Panc1 (cell line): ENCODE measurements at places on chromosomes 12 and 14.

- DNase-seq, result no peak
These were observed 262.6 kb upstream of the LRIG3 start for GRCh38 chr12:59182658-59183455.

GRCh38 chr14:51682411-51682810 is 30.7 kb downstream of the FRMD6 start:
- DNase-seq, result no peak

DNA sequence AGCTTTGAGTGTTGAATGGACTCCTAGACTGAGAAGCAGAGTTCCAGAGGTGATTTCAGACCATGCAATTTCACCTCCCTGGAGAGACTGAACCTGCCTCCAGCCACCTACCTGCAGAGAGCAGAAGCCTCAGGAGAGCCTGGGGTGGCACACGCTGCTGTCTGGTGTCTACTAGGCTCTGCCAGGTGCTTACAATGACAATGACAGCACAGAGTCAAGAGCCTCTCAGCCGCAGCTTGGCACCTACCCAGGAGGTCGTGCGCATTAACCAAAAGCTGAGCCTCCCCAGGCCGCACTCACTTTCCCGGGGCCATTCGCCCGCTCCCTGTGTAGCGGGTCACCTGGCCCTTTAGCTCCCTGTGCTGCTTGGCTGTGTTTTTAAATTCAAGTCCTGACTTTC is 63.2 kb downstream of the TESC start:
- DNase-seq, result no peak

- DNase-seq, result no peak
These were observed 59.0 kb downstream of the CCDC85C start for GRCh38 chr14:99544991-99545390.

- DNase-seq, result no peak
These were observed 45.7 kb upstream of the EEA1 start for GRCh38 chr12:92974759-92975158.

DNA sequence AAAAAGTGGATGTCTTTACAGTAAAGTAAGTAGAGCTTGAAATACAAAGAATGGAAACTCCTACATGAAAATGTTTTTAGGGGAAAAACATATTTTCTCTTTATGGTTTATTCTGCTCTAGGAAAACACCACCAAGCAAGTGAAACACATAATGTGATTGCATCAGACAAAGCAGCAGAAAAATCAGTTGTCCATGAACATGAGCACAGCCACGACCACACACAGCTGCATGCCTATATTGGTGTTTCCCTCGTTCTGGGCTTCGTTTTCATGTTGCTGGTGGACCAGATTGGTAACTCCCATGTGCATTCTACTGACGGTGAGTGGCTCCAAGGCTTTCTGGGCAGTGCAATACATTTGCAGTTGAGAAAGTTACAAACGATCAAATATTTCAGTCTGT is 42.6 kb upstream of the PLEKHD1 start:
- no peak for DNase-seq

DNA sequence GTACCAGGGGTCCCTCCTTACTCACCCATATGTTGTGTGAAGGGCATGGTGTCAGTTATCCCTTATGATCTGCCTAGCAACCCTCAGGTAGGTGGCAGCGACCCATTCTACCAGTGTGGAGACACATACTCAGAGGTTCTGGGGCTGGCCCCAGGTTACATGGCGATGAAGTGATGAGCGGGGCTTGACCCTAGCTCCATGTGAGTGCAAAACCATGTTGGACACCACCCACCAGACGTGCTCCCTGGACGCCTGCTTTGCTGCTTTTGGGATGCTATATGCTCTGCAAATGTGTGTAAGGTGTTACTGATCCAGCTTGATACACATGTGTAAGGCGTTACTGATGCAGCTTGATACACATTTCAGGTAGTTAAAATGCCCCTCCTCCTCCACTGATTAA is 33.3 kb downstream of the EP400 start:
- DNase-seq, result no peak

DNA sequence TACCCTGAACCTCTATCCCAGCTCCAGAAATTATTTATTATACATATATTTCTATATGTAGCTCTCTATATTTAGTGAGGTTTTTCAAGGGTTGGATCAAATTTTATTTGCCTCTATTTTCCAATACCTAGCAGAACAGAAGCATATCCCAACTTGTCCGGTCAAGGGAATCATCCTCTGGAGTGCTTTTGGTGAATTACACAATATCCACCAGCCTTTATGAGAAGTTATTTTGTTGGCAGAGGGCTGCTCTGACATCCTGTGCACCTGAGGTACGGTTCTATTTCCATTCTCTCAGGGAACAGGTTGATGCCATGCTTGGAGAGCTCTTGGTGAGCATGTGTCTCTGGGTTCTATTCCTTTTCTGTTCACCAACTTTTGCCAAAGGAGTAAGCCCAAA is 1056.4 kb downstream of the GALC start:
- DNase-seq, result no peak

GRCh38 chr12:109552971-109553370 is 20.3 kb downstream of the MMAB start:
- no peak for DNase-seq

- DNase-seq, result no peak
These were observed 56.5 kb upstream of the KCNH3 start for GRCh38 chr12:49482095-49483051.

- DNase-seq, result no peak
These were observed 59.5 kb upstream of the CDKN3 start for GRCh38 chr14:54337314-54337713.

DNA sequence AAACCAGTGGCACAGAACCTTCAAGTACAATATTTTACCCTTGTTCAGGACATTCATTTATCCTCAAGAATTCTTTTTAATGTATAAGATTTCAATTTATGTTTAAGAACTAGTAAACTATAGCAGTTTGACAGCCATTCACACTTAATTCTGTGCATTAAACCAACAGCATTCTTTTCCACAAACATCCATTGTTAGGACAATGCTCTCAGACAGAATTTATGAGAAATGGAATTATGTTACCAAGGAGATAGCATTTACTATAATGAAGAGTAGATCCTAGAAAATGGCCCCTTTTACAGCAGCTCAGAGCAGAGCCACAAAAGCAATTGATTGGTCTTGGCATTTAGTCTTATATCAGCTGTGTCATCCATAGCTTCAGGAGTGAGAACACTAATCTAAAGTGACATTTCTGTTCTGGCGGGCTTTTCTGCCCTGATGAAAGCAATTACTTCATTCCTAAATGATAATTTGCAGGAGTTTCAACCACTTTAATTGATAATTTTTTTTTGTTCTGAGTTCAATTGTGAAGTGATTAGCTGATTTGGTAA is 268.9 kb downstream of the NPAS3 start:
- DNase-seq, result no peak

- DNase-seq, result no peak
These were observed 23.0 kb upstream of the RAB21 start for GRCh38 chr12:71731439-71732356.

- no peak for DNase-seq
These were observed 68.8 kb downstream of the RPL10L start for GRCh38 chr14:46582826-46583225.

DNA sequence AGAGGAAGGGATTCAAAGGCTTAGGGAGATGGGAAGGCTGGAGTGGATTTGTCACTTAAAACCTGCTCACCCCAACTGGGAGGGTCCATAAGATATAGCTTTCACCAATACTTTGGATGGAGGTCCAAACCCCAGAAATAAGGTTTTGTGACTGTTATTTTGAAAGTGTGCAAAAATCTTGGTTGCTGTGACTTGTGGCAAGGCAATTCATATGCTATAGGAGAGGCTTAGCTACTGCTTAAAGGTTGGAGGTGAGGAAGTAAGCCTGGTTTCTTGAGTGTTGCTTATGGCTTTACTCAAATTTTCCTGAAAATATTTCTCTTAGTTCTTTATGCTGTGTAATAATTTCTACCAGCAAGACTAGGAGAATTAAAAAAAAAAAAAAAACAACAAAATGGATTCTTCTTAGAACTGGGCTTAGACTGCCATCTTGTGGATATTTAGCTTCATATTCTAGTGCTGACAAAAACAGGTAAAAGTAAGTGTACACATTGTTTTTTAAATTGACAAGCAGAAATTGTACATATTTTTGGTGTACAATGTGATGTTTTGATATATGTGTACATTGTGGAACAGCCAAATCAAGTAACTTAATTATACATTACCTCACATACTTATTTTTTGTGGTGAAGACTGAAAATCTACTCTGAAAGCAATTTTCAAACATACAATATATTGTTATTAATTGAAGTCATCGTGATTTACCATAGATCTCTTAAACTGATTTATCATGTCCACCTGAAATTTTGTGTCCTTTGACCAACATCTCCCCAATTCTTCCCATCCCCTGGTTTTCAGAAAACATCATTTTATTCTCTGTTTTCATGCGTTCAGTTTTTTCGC is 23.0 kb downstream of the PDE6H start:
- peak; percentile 47 for DNase-seq

DNA sequence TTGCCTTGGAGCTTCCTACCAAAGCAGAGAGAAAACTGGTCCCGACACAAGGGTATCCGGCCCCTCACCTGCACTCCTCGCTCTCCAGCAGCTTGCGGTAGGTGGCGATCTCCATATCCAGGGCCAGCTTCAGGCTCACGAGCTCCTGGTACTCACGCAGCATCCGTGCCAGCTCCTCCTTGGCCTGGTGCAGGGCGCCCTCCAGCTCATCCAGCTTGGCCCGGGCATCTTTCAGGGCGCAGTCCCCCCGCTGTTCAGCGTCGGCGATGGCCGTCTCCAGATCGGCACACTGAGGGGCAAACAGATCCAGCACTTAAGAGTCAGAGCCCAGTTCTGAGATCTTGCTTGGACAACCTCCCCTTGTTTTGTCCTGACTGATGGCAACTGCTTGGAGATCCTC is 13.7 kb downstream of the KRT72 start:
- DNase-seq, result no peak

- no peak for DNase-seq
These were observed 108.7 kb upstream of the SLC38A4 start for GRCh38 chr12:46934374-46935111.

GRCh38 chr12:120039711-120040110 is 50.7 kb downstream of the BICDL1 start:
- DNase-seq, result no peak

- DNase-seq, result no peak
These were observed 23.1 kb downstream of the CATSPERB start for GRCh38 chr14:91708795-91709194.

DNA sequence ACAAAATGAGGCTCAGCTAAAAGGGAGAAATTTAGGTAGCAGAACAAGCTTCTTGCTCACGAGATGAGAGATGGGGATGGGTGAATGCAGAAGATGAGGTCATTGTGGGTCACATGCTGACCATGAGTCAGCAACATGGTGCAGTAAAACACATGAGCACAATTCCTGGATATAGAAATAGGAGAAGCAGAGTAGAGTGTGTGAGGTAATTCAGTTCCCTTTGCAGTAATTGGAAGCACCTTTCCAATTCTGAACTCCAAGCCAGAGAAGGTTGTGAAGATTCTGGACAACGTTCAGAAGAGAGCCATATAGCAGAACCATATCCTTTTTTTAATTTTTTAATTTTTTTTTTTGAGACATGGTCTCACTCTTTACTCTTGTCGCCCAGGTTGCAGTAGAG is 62.0 kb upstream of the LMNTD1 start:
- DNase-seq, result peak; percentile 10

GRCh38 chr14:49971156-49972130 is 78.6 kb downstream of the ARF6 start:
- DNase-seq, result no peak

GRCh38 chr14:105068818-105069217 is 3.6 kb upstream of the GPR132 start:
- no peak for DNase-seq

DNA sequence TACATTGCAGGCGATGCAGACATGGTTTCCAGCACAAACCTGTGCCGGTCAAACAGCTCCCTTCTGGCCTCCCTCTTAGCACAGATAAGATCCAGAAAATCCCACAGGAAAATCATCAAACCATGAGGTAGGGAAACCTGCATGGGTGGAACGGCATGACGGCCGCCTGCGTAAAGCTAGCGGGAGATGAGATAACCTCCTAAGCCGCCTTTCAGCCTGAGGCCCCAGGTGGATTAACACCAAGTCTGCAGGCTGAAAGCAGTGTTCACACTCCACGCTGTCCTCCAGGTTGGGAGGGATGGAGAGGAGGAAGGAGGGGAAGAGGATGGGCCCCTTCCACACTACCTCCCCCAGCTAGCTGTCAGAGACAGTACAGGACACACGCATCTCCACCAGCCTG is 63.8 kb downstream of the TSPAN11 start:
- no peak for DNase-seq

DNA sequence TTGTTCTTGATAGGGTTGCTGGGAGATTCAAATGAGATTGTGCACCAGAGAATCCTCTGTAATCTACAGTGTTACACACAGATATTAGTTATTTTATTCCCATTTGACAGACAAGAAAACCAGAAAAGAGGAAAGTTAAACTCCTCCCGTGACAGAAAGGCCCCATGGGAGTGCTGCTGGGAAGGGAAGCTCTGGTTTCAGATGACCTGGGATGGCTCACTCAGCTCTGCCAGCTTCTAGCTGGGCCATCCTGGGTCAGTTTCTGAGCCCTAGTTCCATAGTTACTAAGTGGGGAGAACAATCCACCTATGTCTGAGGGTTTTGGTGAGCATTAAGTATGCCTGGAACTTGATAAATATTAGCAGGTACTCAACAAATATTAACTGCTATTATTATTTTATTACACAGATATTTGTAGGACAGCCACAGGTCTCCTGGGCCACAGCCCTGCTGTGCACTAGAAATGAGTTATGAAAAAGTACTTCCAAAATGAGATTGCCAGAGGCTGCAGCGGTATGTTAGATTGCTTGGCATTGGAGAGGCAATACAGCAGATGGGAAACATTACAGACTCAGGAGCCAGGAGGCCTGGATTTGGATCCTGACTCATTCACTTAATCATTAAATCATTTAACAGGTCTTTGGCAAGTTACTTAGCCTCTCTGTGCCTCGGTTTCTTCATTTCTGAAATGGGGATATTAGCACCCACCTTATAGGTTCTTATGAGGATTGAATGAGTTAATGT is 47.1 kb upstream of the STON2 start:
- no peak for DNase-seq
